Naive thymus-derived CD4-positive, alpha-beta T cell (primary cell): ENCODE measurements at places on chromosomes 5 and 9.

GRCh38 chr9:77977210-77977611 lies 54.4 kb downstream of the GNAQ start:
- peak; percentile 54 for DNase-seq

- DNase-seq = no peak
Observed at GRCh38 chr9:89853161-89853560, 248.3 kb downstream of the GADD45G start.

- no peak for DNase-seq
Observed at GRCh38 chr9:9754186-9754585, 858.6 kb downstream of the PTPRD start.

GRCh38 chr5:74546796-74547195 lies 93.7 kb downstream of the ENC1 start:
- DNase-seq = no peak

DNA sequence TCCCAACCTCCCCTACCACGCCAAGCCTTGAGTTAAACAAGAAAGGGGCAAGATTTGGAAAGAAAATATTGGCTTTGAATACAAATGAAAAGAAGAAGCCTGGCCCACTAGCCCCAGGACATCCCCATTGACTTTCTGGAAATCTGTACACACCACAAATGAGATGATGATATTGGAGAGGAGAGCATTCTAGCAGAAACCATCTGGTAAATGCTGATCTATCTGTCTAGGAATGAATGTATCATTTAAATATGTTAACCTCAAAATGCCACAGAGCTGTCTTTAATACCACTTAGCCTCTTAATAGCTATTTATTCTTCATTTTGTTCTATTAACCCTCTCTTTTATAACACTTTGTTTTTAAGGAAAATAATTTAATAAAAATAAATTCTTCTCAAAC lies 270.2 kb upstream of the PDE4D start:
- DNase-seq = no peak

DNA sequence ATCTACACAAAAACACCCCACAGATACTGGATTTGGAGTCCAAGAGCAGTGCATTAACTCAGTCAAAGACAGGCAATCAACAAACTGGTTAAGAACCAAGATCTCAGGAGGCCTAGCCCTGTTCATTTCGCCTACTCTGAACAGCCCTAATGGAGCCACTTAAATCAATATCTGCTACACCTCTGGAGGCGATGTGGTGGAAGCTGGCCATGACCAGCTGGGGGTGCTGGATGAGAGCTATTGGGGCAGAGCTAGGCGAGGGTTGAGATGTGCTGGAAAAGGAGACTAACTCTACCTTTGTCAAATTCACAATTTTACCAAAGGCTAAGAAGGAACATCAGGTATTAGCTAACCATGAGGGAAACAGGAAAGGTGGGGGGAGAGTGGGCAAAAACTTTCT lies 23.3 kb upstream of the ARSB start:
- no peak for DNase-seq

DNA sequence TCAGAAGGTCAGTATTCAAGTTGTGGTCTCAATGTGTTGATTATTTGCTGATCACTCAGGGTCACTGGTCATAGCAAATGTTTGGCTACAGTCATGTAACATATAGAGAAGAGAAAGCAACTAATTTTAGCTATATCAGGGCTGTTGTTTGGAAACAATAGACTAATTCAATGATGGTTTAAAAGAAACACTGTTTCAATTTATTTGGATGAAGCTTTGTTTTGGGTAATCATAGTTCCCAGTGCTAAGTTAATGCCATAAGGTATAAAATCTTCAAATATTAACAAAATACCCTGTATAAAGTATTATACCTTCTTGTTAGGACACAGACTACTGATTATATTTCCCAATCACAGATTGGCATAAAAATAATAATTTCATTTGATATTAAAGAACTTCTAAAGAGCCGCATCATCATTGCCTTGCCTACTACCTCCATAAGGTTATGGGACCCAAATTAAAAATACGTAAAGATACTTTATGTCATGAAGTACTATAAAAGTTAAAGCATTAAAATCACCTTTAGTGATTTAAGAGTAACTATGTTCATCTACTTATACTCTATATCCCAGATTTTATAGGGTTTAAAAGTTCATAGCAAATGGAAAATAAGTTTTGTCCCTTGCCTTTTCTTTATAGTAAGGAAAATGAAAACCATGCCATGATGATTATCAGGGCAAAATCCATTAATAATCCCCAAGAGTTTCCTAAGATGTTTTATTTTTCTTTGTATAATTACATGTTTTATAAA lies 6.0 kb downstream of the NR3C1 start:
- no peak for DNase-seq

DNA sequence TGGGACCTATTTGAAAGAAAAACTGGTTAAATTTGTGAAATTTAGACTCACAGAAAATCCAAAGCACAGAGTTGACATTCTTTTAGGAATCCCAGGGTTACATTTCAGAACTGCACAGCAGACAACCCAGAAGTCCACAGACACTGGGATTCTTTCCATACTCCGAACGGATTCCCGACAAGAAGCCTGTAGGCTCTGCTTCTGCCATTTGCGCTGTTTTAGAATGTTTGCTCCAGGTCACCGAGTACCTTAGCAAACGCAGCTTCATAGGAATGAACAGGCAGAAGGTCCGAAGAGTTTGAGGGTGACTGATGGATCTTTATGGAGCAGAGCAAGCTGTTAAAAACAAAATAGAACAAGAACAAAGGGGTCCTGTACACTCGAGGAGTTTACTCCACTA lies 84.5 kb upstream of the NFIB start:
- no peak for DNase-seq

DNA sequence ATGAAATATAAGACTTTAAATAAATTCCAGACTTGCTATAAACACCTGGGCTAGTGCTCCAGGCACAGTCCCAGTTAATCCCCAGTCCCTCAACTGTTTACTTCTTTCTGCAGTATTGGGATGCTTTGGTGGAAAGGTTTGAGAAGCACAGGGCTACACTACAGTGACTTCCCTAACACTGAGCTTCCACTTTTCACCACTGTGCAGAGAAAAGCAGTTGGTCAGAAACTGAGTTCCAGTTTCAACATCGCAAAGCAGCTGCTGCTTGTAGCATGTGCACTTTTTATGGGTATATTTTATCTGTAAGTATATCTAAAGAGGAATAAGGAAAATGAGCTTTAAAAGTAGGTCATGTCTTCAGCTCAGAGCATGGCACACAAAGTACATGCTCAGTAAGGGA lies 339.7 kb downstream of the NTRK2 start:
- no peak for DNase-seq

DNA sequence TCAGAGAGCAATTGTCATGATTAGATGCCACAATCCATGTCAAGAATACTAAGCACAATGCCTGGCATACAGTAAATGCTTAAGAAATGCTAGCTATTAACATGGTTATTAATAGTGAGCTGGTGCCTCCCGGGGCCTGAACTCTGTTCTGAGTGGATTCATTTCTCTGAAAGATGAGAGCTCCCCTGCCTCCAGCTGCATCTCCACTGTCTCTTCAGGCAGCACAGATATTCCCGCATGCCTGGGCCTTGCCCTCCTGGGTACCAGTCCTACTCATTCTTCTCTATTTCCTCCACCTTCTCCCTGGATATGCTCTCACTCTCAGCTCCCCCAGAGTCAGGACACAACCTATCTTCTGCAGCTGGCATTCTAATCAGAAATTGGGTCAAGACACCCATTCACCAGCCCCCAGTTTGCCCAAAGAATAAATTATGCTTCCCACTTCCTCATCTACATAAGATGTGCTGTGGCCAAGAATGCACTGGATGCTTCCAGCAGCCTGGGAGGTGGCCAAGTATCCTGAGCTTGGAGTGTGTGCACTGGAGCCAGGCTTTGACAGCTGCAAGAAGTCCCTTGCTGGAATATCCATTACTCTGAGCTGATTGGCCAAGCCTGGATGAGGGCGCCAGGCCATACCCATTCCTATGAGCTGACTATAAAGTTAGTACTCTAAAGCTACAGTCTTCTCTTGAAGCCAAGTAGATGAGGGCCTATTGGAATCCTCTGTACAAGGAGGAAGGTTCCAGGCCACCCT lies 669.0 kb downstream of the ACTL7B start:
- no peak for DNase-seq

DNA sequence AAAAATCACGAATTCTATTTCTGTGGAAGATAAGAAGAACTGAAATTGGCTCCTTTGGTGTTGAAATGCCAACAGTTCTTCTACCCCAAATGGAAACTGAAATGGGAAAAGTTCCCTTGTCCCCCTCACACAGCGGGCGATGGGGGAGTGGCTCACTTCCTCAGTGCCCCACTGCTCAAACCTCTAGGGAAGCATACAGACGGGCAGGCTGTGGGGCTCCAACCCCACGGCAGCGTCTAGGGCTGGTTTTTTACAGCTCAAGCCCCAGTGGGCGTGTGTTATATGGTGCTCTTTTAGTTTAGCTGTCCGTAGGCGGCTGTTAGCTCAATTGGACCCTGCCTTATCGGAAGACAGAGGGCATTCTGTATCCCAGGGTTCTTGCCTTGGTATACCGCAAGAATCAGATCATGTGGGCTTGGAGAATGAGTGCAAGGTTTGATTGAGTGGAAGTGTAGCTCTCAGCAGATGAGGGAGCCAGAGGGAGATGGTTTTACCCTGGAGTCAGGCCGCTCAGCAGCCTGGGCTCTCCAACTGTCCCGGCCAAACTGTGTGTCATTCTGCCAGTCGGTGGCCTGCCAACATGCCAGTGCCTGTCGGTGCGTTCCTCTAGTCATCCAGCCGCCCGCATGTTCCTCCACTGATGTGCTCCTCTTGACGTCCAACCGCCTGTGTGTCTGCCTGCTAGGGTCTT lies 166.3 kb upstream of the ZNF608 start:
- no peak for DNase-seq

DNA sequence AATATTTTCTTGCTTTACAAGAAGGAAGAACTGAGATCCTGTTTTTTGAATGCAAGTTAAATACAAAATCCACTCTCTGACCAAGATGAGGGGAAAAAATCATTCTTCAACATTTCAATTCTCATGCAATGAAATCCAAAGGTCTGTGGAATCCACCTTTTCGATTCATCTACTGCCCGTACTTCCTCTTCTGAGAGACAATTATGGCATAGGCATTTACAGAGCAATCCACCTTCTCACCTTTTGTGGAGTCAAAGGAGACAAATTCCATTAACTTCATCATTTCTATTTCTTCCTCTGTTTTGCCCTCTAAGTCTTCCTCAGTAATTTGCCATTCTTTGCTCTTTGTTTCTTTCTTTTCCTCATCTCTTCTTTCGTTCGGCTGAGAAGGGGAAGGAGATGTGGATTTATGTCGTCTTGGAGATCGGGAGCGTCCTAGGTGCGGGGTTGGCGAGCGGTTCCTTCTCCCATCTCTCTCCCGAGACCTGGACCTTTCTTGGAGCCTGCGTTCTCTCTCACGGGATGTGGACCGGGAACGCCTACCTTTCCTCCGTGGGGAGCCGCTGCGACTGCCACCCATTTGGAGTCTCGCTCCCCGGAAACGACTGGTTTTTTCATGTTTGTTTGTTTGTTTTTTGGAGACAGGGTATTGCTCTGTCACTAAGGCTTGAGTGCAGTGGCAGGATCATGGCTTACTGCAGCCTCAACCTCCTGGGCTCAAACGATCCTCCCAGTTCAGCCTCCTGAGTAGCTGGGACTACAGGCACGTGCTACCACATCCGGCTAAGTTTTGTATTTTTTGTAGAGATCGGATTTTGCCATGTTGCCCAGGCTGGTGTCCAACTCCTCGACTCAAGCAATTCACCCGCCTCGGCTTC lies 24.3 kb upstream of the AFF4 start:
- DNase-seq = no peak

- no peak for DNase-seq
Observed at GRCh38 chr5:149623473-149623872, 42.2 kb downstream of the ARHGEF37 start.

GRCh38 chr5:175195698-175196656 lies 248.0 kb downstream of the DRD1 start:
- no peak for DNase-seq

GRCh38 chr5:51558682-51559081 lies 175.4 kb downstream of the ISL1 start:
- no peak for DNase-seq

DNA sequence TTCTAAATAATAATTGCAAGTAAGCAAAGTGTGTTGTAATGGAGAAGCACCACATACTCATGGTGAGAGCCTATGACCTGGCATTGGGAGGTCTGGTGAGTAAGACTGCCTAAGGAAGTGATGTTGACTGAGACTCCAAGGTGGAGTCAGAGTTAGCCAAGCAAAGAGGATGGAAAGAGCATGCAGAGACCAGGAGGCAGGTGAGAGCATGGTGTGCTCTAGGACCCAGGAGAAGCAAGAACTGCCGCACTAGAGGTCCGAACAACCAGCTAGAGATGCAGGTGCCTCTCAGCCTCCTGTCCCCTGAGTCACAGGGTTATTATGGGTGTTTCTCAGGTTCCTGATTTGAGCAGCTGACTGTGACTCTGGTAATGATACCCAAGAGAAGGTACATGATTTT lies 27.3 kb downstream of the ANP32B start:
- DNase-seq = no peak

DNA sequence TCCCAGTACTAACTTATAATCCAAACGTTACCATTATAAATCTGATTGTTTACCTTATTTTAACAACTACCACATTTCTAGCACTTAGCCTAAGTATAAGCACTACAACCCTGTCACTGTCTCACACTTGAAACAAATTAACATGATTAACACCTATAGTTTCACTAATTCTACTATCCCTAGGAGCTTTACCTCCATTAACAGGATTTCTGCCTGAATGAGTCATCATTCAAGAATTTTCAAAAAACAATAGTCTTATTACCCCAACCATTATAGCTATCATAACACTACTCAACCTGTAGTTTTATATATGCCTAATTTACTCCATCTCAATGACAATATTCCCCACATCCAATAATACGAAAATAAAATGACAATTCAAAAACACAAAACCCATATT lies 89.6 kb downstream of the INSL6 start:
- DNase-seq = no peak

- no peak for DNase-seq
Observed at GRCh38 chr5:79025054-79025472, 40.0 kb upstream of the ARSB start.

- no peak for DNase-seq
Observed at GRCh38 chr5:109826426-109826825, 136.7 kb downstream of the MAN2A1 start.

- no peak for DNase-seq
Observed at GRCh38 chr5:11619339-11620024, 284.8 kb downstream of the CTNND2 start.

GRCh38 chr5:143006501-143006900 lies 236.3 kb downstream of the ARHGAP26 start:
- no peak for DNase-seq

DNA sequence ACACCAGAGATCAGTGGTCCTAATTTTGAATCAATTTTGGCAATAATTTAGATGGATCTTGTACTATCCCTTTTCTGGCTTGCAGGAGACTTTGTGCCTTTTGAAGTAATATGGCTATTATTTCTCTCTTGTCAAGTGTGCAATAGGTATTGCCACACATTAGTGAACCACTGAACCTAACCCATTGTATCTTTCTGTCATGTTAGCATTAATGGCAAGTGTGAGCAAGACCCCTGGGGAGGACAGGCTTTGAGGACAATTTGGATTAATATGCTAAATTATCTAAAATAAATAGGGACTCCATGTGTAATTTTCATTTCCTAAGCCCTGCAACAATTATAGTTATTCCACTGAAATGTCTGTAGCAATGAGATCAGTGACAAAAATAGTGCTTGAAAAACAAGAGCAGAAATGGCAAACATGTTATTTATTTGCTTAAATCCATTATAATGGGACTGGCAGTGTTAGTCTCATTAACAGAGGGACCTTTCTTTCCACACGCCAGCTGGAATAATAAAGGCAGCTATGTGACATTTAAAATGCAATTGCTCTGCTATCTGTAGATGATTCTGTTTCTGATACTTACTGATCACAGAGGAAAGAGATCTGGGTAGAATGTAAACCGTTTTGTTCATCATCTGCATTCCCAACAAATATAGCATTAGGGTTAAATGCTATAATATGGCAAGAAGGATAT lies 753.3 kb upstream of the ZNF608 start:
- no peak for DNase-seq
